Adrenal gland (tissue), 19 donors: ENCODE measurements at places on chromosomes 16 and 17.

DNA sequence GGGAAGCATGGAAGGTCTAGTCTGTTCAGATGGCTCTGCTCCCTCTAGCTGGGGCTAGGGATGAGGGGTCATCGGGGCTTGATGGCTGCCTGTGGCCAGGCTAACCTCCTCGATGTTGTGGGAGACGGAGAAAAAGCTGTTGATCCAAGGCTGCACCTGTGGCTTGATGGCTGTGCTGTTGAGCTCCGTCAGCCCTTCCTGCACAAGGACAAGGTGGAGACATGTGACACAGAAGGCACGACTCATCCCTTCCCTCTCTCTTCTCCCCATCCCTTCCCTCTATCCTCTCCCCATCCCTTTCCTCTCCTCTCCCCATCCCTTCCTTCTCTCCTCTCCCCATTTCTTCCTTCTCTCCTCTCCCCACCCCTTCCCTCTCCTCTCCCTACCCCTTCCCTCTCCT lies 28.2 kb downstream of the FCSK start:
- H3K27me3 ChIP-seq: no peaks in the 10 kb centered on the region
- no peak overlapping the region for H3K4me3 ChIP-seq
- no peak overlapping the region for H3K27ac ChIP-seq
- no peaks in the 10 kb centered on the region for H3K4me1 ChIP-seq
- no peak for DNase-seq

- H3K36me3 ChIP-seq: no peaks in the 10 kb centered on the region
- no peaks in the 10 kb centered on the region for H3K27me3 ChIP-seq
- H3K4me3 ChIP-seq: no peak overlapping the region
- no peaks in the 10 kb centered on the region for H3K4me1 ChIP-seq
- no peak overlapping the region for H3K27ac ChIP-seq
- no peak for DNase-seq
Observed at GRCh38 chr17:9755083-9755482, 36.3 kb downstream of the DHRS7C start.

GRCh38 chr17:69535016-69535570 lies 120.6 kb downstream of the MAP2K6 start:
- DNase-seq: no peak
- H3K27me3 ChIP-seq: no peaks in the 10 kb centered on the region
- H3K4me1 ChIP-seq: no peaks in the 10 kb centered on the region
- H3K36me3 ChIP-seq: no peaks in the 10 kb centered on the region
- no peak overlapping the region for H3K27ac ChIP-seq

GRCh38 chr17:66739553-66739952 lies 95.4 kb upstream of the CACNG5 start:
- no peaks in the 10 kb centered on the region for H3K4me1 ChIP-seq
- DNase-seq: no peak
- H3K27ac ChIP-seq: no peak overlapping the region
- no peak overlapping the region for H3K4me3 ChIP-seq
- H3K27me3 ChIP-seq: no peaks in the 10 kb centered on the region

GRCh38 chr16:67723911-67724305 lies 4.8 kb upstream of the GFOD2 start:
- peaks cover 22% of the 10 kb centered on the region for H3K4me1 ChIP-seq
- no peak for DNase-seq
- no peak overlapping the region for H3K27ac ChIP-seq
- peaks cover 41% of the 10 kb centered on the region for H3K36me3 ChIP-seq
- H3K4me3 ChIP-seq: no peak overlapping the region
